ENCODE measurements at places on chromosomes 5 and 9. TPM values are rescaled to one million over a fixed set of nuclear protein-coding genes. Genes with fewer than 3 reads are reported as not detected.

The LCN2 gene
- 2.6 TPM for total RNA-seq

The AHRR gene
- total RNA-seq: 0.18 TPM

The SNCB gene
- 0.78 TPM for total RNA-seq

The PALM2AKAP2 gene
- total RNA-seq: 8.9 TPM

The TAS2R1 gene
- total RNA-seq: not detected

The C5orf58 gene
- total RNA-seq: not detected

The ANKRD20A1 gene
- 0.61 TPM for total RNA-seq

The SLC6A19 gene
- total RNA-seq: not detected

The FAM153A gene
- not detected for total RNA-seq

The PLPPR1 gene
- not detected for total RNA-seq

The MELK gene
- 82.7 TPM for total RNA-seq

The EDIL3 gene
- 0.04 TPM for total RNA-seq

DNA sequence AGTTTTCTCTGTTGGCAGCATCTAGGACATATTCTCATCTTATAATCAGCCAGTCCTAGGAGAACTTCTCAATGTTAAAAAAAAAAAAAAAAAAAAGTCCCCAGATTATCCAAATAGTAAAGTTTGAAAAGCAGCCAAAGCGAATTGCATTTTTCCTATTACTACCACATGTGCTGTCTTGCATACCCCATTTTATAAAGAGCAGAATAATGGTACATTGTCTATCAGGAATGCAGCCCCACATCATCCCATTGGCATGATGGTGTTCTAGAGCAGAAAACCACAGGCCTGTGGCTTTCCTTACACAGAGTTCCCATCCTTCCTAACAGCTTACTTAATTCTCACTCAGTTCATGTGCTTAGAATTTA is 381.6 kb downstream of the TMEM38B start:
- DNase-seq: peak; percentile 97

DNA sequence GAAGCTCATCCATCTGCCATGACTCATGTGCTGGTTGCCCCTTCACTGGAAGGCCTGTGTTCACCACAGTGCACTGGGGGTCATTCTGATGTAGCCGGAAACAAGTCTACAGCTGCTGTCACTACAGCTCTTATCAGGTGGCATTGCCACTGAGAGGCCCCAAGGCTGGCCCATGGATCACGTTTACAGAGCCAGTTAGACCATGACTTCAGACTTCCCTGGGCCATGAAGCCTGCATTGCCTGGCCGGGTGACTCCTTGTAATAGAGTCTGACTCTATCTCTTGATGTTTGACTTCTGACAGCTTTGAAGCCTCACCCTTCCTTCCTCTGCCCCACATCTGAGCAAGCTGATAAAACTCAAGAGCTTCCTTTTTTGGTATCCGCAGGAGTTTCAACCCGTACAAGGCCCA is 473.5 kb upstream of the DAP start:
- no peak for DNase-seq

GRCh38 chr9:108844856-108845255 is 10.9 kb downstream of the ACTL7B start:
- DNase-seq: no peak

- DNase-seq: no peak
Observed at GRCh38 chr5:118968925-118969375, 19.4 kb downstream of the DTWD2 start.

DNA sequence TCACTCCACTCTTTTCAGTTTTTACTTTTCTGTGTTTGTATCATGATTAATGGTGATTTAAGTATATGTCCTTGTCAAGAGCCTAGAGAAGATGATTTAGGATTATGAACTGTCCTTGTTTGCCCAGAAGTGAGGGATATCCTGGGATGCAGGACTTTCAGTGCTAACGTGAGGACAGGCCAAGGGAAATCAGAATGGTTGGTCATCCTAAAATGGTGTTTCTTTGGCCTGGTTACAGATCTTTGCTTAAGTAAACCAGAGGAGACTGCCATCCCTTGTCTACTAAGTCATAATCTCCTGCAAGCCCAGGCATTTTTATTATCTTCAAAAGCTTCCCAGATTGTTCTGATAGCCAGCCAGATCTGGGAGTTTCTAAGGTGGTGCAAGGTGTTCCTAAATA is 22.3 kb upstream of the DPYSL3 start:
- peak; percentile 6 for DNase-seq

DNA sequence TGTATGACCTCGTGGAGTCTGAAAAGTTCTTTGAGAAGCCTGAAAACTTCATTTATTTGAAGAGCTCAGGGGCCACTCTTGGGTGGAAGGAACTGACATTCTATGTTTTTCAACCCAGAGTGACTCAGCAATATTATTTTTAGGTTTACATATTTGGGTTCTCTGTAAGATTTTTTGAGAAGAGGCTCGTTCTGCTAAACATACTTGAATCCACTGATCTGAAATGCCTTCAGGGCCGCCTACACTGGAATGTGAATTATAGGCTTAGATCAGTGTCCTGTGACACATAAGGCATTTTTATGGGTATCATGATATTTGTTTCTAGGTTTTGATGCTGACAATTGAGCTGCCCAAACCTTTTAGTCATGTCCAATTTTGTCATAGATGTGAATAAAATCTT is 86.2 kb downstream of the PSAT1 start:
- no peak for DNase-seq

- no peak for DNase-seq
Observed at GRCh38 chr9:128899566-128900322, 17.8 kb downstream of the LRRC8A start.

DNA sequence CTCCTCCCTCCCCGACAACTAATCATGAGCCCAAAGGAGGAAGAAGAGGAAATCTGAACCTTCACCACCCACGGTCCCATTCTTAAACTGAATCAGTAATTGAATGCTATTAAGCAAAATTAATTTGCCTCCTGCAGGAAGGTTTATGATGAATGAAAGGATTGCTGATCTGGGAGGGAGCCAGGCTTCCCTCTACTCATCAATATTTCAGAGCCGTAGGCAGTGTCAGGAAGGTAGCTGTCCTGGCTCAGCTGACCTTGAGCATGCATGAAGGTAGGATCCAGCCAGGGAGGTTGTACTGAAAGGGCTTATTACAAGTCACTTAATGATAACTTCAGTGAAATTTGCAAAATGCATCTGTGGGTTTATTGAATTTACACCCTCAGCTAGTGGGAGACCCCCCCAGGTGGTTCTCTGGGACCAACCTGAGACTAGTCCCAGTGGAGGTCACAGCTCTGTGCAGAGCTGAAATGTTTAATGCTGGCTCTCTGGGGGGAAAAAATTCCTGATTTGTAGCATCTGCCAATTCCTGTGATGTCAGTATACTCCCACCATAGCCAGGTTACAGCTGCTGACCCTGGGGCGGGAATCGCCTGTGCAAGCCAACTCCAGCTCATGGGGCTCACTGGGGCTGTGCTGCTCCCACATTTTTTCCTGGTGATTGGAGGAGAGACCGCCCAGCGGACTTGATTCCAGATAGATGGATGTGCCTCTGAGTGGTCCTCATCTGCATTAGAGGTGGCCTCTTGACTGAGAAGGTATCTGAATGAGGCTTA is 47.9 kb upstream of the NCS1 start:
- DNase-seq: no peak

- no peak for DNase-seq
Observed at GRCh38 chr5:64315778-64316177, 150.1 kb downstream of the RNF180 start.

- DNase-seq: no peak
Observed at GRCh38 chr5:141611289-141611688, 7.5 kb downstream of the DIAPH1 start.
